ENCODE measurements at places on chromosomes 13 and 19.
A peak's percentile ranks its signal among the peaks of the same experiment; 100 is the strongest.

DNA sequence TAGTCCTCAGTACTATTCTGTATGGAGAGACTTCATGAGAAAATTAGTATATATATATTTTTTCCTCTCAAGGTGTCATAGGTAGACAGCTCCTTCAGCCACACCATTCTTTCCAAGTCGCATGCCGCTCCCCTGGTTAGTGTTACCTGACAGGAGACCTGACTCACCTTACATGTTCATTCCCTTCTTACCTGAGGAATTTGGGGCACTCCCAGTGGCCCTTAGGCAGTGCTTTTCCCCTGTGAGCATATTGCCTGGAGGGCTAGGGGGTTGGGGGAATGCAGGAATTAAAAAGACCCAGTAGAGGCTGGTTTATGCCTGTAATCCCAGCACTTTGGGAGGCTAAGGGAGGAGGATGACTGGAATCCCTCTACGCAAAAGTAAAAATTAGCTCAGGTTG lies 9.0 kb upstream of the ACTN4 start:
- DNase-seq, result no peak

- no peak for DNase-seq
Observed at GRCh38 chr13:44620057-44620456, 43.9 kb upstream of the TSC22D1 start.

GRCh38 chr13:110463871-110464510 lies 97.5 kb downstream of the RAB20 start:
- DNase-seq, result no peak

GRCh38 chr13:65330287-65330686 lies 1899.8 kb downstream of the PCDH9 start:
- DNase-seq, result no peak

GRCh38 chr19:47493378-47494210 lies 9.6 kb upstream of the KPTN start:
- no peak for DNase-seq

- no peak for DNase-seq
Observed at GRCh38 chr13:75402787-75403186, 79.2 kb downstream of the TBC1D4 start.

- DNase-seq, result no peak
Observed at GRCh38 chr19:37333457-37333856, 37.4 kb upstream of the ZNF527 start.

- DNase-seq, result peak; percentile 61
Observed at GRCh38 chr13:65677906-65678305, 1552.2 kb downstream of the PCDH9 start.

- DNase-seq, result no peak
Observed at GRCh38 chr13:94968040-94968756, 255.9 kb upstream of the SOX21 start.

DNA sequence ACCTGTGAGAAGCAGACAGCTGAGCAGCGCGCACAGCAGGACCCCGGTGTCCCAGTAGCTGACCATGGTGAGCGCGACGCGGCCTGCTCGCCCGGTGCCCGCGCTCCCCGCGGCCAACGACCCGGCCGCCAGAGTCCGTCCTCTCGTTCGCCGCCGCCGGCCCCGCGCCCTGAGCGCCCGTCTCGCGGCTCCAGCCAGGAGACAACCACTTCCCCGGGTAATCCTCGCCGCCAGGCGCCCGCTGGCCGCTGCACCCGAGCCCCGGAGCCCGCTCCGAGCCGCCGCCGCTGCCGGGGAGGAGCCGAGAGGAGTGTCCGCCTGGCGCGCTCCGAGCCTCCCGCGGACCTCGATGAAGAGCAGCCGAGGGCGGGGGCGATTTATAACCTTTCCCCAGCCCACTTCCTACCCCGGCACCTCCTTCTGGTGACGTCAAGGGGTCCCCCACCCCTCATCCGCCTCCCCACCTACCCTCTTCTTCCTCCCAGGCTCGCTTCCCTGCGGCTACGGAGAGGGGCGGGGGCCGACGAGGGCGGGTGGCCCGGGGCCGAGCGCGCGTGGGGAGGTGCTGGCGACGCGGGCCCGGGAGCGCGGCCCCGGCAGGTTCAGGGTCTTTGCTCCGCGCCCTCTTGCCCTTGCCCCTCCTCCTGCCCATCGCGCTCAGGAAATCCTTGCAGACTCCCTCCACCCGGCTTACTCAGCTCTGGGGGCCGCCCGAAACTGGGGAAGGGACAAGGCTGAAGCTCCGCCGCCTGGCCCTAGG lies at the start of gene FLT1:
FLT1 (minus strand) TSS at position 351 of the 760 bp plus-strand sequence; CDS start at position 66, 285 bp downstream.
- DNase-seq, result no peak

DNA sequence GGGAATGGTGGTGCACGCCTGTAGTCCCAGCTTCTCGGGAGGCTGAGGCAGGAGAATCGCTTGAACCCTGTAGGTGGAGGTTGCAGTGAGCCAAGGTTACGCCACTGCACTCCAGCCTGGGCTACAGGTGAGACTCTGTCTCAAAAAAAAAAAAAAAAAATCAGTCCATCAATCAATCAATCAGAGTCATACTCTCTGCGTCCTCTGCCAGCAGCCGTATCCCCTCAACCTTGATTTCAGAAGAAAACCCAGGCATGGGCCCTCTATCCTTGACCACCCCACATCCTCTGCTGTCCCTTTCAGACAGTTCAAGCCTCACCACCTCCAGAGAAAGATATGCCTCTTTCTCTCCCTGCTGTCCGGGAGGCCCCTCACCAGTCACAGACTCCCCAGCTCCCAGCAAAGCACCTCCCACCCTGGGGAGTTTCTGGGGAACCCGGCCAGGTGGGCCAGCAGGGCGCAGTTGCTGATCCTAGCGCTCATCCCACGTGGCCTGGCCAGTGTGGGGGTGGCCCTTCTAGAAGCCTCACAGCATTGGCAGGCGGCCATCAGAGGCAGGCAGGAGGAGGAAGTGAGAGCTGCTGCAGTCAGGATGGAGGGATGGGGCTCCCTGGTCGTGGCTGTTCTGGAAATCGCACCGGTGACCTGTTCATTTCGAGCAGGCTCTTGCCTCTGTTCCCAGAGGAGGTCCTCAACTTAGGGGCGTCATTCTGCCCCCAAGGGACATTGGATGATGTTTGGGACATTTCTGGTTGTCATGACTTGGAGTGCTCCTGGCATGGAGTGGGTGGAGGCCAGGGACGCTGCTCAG lies 10.2 kb upstream of the JSRP1 start:
- peak; percentile 82 for DNase-seq

DNA sequence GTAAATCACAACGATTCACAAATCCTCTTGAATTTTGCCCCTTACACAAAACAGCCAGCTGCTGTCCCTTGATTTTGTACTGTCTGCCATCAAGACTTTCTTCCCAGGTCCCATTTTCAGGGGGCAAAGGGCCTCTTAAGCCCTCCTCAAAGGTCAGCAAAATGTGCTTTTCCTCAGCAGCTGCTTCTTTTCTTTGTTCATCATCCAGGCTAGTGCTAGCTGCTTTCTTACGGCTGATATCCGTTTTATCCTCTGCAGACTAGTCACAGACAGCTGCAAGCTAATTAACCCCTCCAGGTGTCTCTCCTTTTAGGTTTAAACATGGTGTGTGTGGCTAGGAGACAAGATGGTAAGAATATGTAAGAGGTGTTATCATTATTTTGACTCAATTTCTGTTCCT lies 90.9 kb downstream of the NALCN start:
- no peak for DNase-seq

DNA sequence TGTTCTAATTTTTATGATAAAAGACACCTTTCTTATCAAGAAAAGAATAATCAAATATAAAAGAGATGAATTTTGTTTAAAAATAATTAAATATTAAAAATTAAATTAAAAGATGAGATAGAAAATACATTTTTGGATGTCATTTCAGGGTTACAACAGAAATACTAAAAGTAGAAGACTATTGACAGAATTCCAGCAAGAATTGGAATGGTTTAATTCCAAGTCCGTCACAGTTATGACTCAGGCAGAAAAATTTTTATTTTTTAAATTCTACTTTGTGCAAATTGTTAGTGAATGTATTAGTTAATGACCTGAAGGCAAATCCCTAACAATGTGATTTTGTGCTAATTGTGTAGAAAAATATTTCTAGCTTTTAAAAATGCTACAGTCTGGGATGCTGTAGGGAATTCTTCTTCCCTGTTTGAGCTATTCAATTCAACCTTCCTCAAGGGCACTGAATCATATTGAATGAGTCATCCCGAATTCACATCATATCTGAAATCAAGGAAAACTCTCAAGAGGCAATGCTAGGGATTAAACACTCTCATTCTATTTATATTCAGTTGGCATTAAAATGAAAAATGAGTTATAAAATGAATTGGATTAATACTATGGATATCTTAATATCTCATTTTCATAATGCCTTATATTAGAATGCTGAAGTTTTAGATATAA lies 633.5 kb upstream of the ATXN8OS start:
- no peak for DNase-seq

GRCh38 chr13:40496035-40496810 lies 170.2 kb downstream of the FOXO1 start:
- DNase-seq, result no peak

DNA sequence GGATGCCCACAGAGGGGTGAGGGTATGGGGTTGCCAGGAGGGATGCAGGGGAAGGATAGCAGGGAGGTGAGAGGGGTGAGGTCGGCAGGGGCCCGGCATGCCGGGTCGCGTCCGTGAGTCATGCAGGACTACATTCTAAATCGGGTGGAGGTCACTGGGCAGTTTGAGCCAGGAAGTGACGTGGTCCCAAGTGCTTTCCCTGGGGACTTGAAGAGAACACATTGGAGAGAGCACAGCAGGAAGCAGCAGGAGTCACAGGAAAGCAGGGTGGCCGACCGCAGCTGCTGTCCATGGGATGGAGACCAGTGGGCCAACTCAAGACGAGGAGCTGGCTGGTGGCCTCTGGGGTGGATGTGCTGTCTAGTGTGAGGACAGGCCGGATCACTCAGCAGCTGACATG lies 92.0 kb upstream of the WASF3 start:
- DNase-seq, result no peak

GRCh38 chr13:40758811-40759210 lies 12.2 kb downstream of the MRPS31 start:
- DNase-seq, result no peak

GRCh38 chr19:16026131-16026530 lies 50.2 kb upstream of the TPM4 start:
- DNase-seq, result no peak

DNA sequence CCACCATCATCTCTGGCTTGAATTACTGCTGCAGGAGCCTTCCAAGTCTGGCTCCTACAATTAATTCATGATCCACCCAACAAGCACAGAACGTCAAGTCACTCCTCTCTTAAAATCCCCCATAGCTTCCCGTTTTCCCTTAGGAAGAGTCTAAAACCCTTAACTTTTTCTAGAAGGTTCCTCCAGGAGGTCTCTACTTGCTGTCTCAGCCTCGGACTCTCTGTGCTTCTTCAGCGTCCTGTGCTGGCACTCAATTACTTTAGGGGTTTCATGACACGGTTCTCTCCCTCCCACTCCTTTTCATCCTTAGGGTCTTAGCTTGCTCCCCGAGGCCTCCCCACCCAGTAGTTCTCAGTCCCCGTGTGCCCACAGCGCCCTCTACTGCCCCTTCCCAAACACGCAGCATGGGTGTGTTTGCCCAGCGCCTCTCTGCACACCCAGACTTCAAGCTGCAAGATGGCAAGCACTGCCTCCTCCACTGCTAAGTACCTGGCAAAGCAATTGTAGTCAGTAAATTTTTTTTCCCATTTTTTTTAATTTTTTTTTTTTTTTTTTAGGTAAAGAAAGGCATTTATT lies 25.8 kb upstream of the MAP3K10 start:
- peak; percentile 75 for DNase-seq

DNA sequence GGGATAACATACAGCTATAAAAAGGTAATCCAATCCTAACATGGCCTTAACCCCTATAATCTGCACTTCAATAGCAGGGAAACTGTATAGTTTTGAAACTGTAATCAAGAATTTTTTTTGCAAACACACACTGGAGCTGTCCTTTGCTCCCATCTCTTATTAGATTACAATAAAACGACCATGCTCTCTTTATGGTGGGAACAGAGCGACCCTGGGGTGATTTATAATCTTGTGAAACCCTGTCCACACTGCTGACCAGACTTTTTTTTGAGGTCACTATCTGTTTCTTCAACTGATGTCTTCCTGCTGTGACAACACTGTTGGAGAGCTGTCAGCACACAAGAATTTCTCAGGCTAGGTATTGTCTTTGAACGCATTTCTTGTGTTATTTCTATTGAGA lies 35.3 kb downstream of the DACH1 start:
- DNase-seq, result no peak

DNA sequence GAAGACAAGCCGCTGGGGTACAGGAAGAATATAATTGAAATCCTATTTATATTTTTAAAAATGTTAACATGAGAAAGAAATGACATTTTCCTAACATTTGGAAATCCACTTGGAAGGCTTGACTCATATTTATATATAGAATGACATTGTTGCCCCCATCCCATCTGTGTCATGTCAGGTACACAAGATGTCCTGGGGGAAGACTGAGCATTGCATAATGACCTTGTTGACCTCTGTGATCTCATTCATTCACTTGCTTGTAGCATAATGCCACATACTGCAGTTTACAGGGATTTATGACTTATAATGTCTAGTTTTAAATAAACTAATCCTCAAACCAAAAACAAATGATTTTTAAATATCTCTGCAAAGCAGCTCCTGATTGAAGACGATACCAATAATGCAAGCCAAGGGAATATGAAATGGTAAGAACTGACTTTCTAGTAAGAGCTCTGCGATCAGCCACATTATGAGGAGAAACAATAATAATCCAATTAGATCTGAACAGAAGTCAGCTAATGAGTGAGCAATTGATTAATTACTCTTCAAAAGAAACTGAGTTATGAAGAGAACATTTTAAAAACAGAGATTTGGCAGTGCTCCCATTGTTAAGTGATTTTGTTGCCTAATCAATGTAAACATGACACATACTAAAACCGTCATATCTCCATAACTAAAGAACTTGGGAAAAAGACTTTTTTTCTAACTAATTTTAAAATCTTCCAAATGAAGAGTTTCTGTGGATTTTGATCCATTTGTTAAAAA lies 21.2 kb upstream of the VWA8 start:
- no peak for DNase-seq

- DNase-seq, result no peak
Observed at GRCh38 chr13:80121038-80121437, 219.9 kb downstream of the SPRY2 start.

GRCh38 chr19:55930996-55931515 lies 1.1 kb downstream of the NLRP13 start:
- DNase-seq, result no peak

GRCh38 chr13:48633700-48634099 lies 20.0 kb upstream of the CYSLTR2 start:
- DNase-seq, result no peak

GRCh38 chr13:86922936-86923335 lies 748.2 kb upstream of the SLITRK5 start:
- no peak for DNase-seq

DNA sequence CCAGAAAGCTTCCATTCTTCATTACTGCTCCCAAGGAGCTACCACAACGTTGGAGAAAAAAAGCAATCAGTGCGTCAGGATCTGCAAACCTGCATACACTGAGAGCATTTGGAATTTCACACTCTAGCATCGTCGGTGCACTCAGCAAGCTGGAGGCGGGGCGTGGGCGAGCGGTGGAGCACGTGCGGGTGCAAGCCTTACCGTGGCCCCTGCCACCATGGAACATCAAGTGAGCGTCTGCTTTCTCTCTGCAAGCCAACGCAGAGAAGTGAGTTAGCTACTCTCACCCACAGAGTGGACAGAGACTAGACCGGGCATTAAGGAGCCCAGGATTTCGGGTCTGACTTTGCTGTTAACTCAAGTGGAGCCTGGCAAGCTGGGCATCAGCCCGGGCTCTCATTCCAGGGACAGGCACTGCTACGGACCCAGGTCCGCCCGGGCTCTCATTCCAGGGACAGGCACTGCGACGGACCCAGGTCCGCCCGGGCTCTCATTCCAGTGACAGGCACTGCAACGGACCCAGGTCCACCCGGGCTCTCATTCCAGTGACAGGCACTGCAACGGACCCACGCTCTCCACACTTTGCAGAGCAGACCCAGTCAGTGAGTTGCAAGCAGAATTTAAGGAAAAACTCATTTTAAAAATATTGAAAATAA lies 124.1 kb upstream of the SPACA7 start:
- DNase-seq, result no peak
